HEK293T (cell line): ENCODE measurements at places on chromosomes 4 and X.

- DNase-seq = peak; percentile 47
Observed at GRCh38 chr4:185011408-185011807, 6.9 kb upstream of the HELT start.

DNA sequence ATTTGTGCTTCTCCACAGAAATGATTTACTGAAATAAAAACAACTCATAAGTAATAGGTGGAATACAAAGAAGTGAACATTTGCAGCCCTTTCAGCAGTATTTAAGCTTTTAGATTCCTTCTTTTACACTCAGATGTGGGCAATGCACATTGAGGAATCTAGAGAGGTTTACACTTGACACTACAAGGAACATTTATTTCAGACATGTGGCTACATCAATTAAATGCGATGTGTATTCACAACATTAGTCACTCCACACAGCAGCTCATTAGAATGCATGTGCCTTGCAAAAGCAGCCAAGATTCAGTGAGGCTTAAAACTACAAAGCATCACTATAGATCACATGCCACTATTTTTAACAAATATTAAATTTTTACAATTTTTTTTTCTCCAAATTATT is 480.7 kb downstream of the INPP4B start:
- DNase-seq = no peak

GRCh38 chr4:102734591-102735385 is 26.0 kb downstream of the MANBA start:
- no peak for DNase-seq

- DNase-seq = no peak
Observed at GRCh38 chr4:47373709-47374108, 89.8 kb downstream of the COMMD8 start.

DNA sequence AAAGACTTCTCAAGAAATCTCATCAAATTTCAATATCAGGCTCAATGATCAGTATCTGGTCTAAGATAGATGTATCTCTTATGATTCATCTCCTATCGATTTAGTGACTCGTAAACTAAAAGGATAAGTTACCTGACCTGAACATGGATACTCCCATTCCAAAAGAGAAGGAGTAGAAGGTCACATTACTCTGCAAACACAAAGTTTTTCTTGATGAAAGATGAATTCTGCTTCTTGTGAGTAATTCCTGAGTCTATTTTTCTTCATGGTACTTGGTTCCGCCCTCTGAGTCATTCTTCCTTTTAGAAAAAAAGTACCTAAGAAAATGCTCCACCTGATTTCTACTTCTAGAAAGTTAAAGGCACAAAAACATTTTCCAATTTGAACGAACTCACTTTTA is 223.1 kb upstream of the SLIT2 start:
- no peak for DNase-seq

GRCh38 chrX:40177117-40177430 is 79.3 kb upstream of the BCOR start:
- no peak for DNase-seq

DNA sequence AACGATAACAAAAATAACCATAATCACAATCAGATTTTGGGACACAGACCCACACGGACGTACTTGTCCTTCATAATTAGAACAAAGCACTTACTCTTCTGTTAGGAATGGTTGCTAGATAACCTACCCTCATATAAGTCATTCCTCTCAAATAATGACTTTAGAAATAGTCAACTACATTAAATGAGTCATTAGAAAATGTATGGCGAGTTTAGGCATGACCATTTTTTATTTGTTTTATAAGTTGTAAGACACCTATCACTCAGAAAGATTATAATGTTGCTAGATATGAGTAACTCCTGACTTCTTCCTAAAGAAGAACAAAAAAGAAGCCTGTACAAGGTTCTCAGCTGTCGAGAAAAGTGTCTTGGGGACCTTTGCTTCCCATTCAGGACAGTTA is 1637.5 kb upstream of the PCDH7 start:
- DNase-seq = no peak

GRCh38 chr4:24932515-24933225 is 19.8 kb upstream of the CCDC149 start:
- DNase-seq = no peak

DNA sequence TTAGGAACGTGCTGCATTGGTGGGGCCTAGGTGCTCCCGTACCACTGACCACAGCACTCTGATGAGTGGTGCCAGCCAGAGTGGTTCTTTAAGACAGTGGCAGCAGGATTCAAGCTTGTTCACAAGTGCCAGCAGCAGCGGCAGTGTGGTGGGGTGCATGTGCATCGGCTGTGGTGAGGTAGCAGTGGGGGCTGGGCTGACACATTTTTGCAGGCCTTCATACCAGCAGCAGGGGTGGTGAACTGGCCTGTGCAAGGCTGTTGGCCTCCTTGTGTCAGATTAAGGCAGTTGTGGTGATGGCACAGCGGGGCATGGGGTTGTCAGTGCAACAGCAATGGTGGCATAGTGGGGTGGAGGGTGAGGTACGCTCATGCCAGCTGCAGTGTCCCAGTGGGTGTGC is 131.4 kb downstream of the PABPC4L start:
- no peak for DNase-seq

- no peak for DNase-seq
Observed at GRCh38 chr4:28942631-28943030, 1777.5 kb upstream of the PCDH7 start.

DNA sequence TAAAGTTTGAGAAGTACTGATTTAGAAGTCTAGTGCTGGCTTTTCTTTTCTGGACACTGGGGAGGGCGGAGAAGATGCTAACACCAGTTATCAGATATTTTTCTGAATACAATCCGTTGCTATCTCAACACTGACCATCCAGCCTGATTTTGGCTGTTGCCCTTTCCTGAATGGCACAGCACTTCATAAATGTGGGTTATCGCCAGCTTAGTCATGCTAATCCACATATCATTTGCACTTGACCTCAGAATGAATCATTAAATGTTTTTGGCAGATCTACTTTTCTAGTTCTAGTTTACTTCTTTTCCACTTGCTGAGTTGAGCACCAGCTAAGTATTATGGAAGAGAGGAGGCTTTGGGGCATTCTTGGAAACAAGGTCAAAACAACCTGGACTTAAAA is 60.8 kb upstream of the ESX1 start:
- no peak for DNase-seq

GRCh38 chrX:77426811-77427210 is 20.4 kb upstream of the FGF16 start:
- DNase-seq = no peak

DNA sequence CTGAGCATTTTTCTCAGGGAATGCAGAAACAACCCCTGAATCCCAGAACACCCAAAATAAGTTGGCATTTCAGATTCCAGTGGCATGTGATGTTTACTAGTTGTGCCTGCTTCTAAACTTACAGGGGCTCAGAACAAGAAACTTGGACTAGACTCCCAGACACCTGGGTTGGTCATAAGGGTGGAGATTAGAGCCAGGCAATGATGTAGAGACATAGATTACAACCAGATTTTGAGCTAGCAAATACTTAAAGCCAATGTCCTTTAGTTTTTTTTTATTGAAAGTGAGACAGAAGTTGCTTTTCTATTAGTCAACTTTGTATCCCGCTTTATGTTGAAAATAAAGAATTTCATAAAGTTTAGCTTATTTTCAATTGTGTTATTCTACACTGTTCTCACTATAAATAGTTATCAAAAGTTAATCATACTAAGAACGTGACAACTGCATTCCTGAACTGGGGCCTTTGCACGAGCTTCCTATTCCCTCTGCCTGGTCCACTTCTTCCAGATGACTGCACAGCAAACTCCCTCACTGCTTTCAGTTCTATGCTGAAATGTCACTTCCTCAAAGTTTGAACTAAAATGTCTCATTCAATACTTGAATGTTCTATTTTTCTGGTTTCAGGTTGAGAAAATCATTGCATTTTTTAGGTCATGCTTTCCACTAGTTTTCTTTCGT is 224.7 kb upstream of the PPP1R2C start:
- DNase-seq = no peak

DNA sequence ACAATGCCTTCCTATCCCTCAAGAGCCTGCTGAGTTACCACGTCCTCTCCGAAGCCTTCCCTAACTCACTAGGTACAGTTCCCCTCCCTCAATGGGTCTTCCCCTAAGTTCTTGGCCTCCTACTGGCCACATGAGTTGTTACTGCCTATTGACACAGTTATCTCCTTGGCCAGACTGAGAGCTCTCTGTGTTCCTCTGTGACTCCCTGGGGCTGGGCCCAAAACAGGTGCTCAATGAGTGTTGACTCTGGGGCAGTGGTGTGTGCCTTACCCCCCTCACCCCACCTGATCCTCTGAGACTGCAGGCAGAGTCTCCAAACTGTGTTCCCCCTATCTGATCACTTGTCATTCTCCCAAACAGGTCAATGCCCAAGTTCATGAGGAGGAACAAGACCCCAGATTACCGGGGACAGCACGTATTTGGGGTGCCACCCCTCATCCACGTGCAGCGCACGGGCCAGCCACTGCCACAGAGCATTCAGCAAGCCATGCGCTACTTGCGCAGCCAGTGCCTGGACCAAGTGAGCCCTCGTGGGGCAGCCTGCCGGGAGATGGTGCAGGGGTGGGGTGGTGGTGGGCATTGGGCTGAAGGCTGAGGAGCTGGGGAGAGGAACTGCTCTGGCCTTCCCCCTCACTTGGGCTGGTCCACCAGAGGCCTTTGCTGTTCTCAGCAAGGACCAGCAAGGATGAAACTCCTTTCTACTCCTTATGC is 72.6 kb downstream of the STARD8 start:
- peak; percentile 49 for DNase-seq

DNA sequence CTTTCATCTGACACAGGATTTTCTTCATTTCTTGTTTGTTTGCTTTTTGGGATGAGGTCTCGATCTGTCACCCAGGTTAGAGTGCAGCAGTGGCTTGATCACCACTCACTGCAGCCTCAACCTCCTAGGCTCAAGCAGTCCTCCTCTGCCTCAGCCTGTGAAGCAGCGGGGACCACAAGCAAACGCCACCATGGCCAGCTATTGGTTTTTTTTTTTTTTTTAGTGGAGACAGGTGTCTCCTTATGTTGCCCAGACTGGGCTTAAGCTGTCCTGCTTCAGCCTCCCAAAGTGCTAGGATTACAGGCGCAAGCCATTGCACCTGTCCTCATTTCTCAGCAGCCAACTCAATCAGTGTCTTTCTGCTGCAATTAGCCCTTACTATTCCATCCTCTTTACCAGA is 10.3 kb downstream of the SPRY1 start:
- no peak for DNase-seq

- no peak for DNase-seq
Observed at GRCh38 chrX:40931921-40932320, 153.3 kb upstream of the USP9X start.

DNA sequence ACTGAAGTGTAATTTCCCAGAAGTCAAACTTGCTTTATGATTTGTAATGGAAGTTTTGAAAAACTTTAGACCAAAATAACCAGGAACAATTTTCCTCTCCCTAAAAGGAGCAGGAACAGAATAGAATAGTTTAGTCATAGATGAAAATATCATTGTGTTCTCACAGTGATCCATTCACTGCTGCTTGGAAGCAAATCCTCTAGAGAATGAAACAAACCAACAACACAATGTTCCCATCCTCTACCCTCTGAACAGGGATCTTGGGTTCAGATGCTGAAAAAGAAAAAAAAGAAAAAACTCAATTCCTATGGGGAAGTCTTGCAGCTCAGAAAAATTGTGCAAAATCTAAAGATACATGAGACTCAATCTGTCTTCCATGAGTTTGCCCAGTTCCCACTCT is 12.2 kb downstream of the DSPP start:
- DNase-seq = no peak

- no peak for DNase-seq
Observed at GRCh38 chr4:76246025-76246424, 5.5 kb upstream of the FAM47E start.

GRCh38 chr4:102454268-102454667 is 46.9 kb upstream of the NFKB1 start:
- DNase-seq = no peak

DNA sequence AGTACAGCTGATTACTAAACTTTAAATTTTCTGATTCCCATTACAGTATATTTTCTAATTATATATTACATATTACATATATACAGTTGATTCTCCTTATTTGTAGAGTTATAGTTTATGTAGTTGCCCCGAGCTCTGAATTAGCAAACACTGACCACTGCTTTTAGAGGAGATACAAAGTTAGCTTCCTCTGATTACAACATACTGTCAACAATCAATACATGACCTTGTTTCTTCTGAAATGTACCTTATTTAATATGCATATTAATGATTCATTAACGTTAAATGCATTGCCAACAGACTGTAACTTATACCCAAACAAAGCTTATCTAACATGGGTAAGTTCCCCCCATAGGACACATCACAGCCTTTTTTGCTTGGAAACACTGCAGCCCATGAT is 81.5 kb downstream of the ATP10D start:
- DNase-seq = no peak

DNA sequence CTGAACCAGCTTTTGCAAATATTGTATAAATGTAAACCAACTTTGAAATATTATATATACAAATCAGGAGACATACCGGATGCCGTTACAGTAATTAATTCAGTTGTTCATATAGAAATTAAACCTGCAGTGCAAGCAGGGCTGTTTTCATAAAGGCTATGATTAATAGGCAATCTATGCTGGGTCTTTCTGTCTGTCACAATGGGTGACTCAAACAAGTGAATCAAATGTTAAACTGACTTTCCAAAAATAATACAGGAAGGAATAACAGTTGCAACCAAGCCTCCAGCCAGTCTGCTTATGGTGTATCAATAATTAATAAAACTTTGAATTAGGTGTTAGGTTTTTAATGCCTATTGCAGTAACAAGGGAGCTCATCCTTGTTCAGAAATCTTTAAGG is 43.9 kb downstream of the GABRB1 start:
- no peak for DNase-seq

DNA sequence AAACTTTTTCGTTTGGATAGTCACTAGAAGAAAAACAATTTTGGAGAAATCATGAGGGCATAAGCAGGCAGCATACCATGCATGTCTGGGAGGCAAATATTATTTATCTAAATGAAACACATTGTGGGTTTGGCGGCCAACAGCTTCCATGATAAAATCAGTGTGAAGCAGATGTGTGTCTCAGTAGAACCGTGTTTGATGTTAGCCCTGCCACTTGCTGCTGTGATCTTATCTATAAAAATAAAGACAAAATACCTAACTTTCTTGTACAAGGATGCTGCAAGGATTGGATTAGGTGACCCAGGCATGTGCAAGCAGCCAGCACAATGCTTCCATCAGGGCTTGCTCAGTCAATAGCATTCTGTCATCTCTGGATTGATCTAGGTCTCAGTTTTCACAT is 341.4 kb downstream of the PACRGL start:
- no peak for DNase-seq

- peak; percentile 54 for DNase-seq
Observed at GRCh38 chr4:38179690-38180377, 219.6 kb downstream of the PTTG2 start.
